ENCODE measurements at places on chromosomes 7 and 10.

DNA sequence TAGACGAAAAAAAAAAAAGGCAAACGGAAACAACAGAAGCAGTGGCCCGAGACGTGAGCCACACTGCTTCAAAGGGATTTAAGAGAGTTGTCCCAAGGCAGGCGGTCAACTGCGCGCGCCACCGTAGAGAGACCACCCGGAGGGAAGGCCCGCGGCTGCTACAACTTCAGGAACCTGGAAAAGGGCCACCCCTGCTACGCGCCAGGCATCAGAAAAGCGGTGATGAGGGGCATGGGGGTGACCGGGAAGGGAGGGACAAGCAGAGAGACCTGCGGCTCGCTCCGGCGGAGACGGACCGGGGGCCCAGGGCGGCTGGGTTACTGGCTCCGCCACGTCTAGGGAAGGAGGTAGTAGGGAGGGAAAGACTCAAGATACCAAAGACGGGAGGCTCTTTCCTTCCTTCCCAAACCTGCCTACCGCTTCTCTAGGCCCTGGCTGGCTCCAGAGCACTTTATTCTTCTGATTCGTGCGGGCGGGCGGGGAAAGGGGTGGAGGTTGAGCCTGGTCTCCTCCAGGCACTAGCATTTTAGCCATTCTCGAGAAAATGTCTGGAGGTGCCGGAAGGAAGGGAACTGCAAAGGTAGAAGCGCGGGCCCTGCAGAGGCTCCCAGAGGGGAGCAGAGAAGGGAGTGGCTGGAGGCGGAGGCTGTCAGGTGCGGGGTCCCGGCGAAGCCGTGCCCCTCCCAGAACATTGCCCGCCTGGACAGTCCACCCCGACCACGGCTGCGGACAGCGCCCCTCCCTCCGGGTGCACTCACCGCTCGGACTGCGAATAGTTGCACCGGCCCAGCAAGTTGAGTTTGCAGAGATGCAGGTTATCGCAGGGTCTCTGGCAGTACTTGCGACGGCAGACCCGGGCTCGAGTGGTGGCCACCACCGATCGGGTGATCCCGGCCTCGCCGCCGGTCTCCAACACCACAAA, 993 bp downstream of the ZC3HAV1 start:
- no peak for DNase-seq

- no peak for DNase-seq
Measured at GRCh38 chr10:104831272-104831671, 190.2 kb downstream of the SORCS3 start.

- DNase-seq = no peak
Measured at GRCh38 chr10:32139223-32140073, 83.2 kb upstream of the KIF5B start.

GRCh38 chr7:90692396-90692795, 96.3 kb downstream of the CDK14 start:
- no peak for DNase-seq

DNA sequence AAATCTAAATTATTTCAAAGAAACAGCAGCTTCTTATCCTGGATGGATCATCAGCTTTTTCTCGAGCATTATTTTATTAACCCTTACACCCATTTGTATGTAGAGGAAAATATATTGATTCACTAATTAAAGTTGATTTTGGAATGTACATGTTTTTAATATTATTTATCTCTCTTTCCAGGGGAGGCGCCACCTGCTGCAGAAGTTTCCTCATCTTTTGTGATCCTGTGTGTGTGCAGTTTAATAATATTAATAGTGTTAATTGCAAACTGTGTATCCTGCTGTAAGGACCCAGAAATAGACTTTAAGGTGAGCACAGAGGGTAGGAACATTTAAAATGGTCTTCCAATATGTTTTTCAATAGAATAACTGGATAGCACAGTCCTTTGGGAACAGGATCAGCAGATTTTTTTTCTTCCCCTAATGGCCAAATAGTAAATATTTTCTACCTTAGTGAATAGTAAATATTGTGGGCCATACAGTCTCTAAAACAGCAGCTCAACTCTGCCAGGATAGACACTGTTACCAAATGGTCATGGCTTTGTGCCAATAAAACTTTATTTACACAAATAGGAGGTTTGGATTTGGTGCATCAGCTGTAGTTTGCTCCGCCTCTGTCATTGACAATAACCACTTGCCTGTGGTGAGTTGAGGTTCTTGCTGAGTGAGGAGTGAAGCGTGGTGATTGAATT, 30.6 kb downstream of the LMTK2 start:
- DNase-seq = no peak

DNA sequence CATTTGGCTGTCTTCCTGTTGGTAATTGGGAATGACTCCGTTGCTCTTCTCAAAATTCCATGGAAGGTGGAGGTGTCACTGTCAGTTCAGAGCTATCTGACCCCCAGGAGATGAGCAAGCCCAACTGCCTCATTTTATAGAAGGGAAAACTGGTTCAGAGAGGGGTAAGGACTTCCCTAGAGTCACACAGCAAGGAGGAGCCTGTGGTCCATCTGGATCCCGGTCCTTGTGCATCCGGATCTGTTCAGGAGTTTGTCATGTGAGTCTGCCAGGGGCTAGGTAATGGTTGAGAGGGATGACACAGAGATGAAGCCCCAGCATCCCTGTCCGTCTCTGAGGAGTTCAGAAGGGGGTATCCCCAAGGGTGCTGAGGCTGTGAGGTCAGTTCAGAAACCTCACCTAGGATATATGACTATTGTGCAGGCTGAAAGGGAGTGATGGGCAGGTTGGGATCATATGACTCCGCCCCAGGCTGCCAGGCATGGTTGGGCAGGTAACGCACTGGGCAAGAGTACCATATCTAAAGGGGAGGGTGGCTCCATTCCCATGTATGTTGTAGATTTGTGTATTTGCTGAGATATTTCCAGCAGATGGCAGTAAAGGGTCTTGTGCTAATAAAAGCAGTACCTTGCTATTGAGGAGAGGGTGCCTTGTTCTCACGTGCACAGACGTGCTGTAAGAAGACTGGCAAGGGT, 16.0 kb upstream of the SLC29A3 start:
- DNase-seq = no peak

- DNase-seq = no peak
Measured at GRCh38 chr7:101625031-101625791, 3.9 kb downstream of the MYL10 start.

DNA sequence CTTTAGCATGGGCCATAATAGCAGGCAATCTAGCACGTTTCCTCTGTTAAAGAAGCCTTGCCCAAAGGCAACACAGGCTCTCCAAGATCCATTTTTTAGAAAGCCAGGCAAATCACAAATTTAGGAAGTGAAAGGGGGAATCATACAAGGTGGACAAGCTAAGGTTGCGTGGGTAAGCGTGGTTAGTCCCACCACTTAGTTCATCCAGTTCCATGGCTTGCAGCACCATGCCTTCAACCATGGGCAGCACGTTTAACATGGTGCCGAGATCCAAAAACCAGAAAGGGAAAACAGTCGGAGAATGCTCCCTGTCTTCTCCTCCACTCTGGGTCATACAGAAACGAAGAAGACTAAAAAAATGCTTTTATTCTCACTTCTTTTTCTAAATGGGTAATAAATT, 234.4 kb upstream of the IMMP2L start:
- no peak for DNase-seq

- no peak for DNase-seq
Measured at GRCh38 chr7:84258628-84259027, 64.0 kb upstream of the SEMA3A start.

DNA sequence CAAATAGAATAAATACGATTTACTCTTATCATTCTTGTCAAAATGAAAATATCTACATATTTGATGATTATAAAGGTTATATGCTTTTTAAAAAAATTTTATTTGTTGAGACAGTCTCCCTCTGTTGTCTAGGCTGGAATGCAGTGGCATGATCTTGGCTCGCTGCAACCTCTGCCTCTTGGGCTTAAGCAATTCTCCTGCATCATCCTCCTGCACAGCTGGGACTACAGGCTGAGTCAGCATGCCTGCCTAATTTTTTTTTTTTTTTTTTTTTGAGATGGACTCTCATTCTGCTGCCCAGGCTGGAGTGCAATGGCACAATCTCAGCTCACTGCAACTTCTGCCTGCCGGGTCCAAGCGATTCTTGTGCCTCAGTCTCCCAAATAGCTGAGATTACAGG, 48.9 kb downstream of the PUS7 start:
- DNase-seq = no peak

DNA sequence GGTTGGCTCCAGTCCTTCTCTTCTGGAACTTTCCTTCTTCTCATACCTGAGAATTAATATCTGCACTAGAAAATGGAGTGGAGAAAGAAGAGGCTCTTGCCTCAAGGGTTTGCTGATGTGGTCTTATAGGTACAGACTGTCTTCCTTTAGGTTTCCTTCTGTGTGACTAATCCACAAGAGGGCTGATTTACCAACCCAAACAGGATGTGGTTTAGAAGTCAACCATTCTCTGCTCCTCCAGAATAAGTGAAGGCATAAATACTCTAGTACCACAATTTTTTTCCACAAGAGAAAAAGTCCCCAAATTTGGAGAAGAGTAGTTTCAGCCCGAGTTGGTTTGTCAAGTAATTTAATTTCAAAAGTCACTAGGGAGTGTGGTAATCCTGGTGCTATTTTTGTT, 85.8 kb downstream of the NRP1 start:
- no peak for DNase-seq

DNA sequence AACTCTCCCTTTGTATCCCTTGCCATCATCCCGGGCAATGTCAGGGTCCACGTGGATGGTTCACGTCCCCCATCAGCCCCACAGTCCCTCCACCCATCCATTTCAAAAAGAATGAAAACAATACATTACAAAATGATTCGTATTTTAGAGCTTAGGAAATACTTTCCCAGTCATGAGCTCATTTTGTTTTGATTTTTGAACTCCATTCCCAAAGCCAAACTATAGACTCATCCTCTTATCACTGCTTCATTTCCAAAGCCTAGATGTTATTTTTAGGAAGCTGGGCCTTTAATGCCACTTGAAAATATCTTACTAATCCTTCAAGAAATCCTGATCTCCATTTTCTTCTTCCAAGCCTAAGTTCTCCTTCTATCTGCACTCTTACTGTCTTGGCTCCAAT, 72.1 kb downstream of the WNT2 start:
- no peak for DNase-seq

GRCh38 chr7:139232377-139232717, 1.3 kb downstream of the UBN2 start:
- DNase-seq = no peak

DNA sequence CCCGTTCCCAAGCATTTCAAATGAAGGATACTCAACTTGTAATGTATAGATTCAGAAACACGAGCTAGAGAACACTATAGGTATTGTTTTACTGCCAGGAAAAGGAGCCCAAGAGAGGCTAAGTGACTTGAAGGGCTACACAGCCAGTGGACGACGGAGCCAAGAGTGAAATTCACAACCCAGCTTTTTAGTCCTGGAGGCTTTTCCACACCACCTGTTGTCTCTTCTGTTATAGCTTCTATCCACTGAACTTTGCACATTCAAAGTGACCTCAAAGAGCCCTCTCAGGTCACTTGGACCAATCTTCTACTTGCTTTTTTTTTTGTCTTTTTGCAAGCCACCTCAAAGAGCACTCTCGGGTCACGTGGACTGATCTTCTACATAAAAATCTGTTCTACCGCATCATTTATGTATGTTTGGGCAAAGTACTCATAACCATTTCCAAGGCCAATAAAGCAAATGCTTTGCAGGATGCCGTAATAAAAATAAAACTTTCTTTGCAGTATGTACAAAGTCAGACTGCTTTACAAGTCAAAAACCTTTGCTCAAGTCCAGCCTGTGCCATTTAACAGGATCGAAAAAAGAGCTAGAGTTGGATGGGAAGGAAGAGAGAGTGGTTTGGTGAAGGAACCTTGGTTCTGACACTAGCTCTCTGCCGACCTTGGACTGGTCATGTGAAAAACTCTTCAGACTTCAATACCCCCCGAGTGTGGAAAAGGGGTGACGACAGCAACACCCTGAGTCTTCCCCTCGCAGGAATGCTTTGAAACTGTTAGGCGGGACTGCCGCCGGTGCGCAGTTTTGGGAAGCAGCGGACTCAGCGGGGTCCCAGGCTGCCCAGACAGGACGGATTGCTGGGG, 821 bp downstream of the SLC35B4 start:
- no peak for DNase-seq

DNA sequence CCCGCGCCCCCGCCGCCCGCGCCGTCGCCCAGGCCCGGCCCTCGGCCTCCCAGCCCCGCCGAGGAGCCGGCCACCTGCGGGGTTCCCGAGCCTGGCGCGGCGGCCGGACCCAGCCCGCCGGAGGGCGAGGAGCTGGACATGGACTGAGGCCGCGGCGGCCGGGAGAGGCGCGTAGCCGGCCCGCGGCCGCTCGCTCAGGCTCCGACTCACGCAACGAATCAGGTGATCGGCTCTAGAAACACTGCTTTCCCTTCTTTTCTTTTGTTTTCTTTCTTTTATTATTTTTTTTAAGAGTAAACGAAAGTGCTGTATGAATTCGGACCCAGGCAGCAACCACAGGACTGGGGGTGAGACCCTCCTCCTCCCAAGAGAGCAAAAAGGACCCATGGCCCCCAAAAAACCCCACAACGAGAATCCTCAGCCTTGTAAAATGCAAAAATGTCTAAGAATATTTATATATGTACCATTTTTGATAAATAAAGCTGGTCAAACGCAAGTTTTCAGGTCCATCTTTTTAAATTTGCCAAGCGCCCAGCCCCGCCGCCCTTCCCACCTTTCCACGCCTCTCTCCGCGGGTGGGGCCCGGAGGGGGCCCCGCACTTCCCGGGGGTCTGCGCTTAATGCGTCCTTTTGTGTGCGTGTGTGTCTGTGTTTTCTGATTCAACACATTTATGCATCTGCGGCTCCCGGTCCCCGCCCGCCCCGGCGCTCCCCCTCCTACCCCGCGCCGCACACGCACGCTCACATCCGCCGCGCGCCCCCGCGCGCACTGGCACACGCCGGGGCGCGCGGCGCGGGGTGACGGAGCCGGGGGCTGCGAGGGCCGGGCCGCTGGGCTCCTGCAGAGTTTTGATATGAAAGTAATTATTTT, 4.4 kb downstream of the UNCX start:
- no peak for DNase-seq

GRCh38 chr7:18829858-18830285, 287.6 kb downstream of the TWIST1 start:
- DNase-seq = no peak

GRCh38 chr10:77251297-77252013, 386.2 kb downstream of the KCNMA1 start:
- DNase-seq = no peak

- no peak for DNase-seq
Measured at GRCh38 chr10:64091897-64092296, 570.7 kb downstream of the REEP3 start.

- no peak for DNase-seq
Measured at GRCh38 chr7:101594790-101595189, 34.3 kb downstream of the MYL10 start.

- DNase-seq = no peak
Measured at GRCh38 chr7:99453105-99453504, 12.9 kb downstream of the ATP5MF start.

DNA sequence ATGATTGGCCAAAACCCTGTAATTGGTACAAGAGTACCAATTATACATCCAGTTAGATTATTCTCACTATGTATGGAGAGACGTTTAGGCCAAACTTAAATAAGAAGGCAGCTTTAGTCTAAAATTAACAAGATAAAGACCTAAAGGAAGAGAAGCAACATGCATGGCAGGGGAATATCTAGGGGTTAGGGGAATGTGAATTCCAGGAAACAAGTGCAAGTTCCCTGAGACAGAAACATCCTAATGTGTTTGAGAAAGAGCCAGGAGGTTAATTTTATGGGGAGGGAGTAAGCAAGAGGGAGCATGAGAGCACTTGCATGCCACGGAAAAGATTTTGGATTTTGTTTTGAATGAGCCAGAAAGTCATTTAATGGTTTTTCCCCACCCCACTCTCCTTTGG, 39.6 kb upstream of the CCDC6 start:
- no peak for DNase-seq
